ENCODE measurements at places on chromosomes 4 and X.

DNA sequence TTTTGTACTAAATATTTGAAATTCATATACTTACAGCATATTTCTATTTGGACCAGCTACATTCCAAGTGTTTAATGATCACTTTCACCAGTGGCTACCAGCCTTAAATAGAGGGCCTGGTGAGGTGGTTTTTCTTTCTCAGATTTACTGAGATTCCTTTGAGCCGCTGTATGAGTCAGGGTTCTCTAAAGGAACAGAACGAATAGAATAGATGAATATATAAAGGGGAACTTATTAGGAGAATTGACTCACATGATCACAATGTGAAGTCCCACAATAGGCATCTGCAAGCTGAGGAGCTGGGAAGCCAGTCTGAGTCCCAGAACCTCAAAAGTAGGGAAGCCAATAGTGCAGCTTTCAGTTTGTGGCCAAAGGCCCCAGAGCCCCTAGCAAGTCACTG, 146.2 kb upstream of the TLL1 start:
- no peak for DNase-seq

- no peak for DNase-seq
Measured at GRCh38 chr4:21374641-21375368, 573.8 kb downstream of the KCNIP4 start.

GRCh38 chr4:10007793-10008608, 13.3 kb downstream of the SLC2A9 start:
- no peak for DNase-seq

DNA sequence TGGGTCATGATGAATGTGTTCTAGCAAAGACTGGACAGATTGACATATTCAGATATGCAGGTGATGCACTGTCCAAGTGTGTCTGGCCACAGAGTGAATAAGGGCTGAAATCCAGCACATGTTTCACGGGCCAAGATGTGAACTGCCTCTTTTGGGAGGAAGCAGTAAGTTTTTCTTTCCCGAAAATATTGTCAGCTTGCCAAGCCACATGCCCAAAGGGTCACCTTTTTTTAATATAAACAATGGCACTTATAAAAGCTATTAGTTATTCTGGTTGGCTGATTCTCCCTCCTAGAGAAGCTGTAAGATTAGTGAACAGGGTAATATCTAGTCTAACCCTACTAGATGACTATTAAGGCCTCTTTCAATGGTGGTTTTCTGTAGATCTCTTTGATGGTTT, 1.5 kb upstream of the EDNRA start:
- no peak for DNase-seq

- no peak for DNase-seq
Measured at GRCh38 chr4:80043541-80043940, 29.5 kb downstream of the ANTXR2 start.

- DNase-seq = no peak
Measured at GRCh38 chr4:56708146-56708545, 27.1 kb upstream of the HOPX start.

GRCh38 chrX:66162331-66162822, 1.7 kb upstream of the HEPH start:
- DNase-seq = no peak

DNA sequence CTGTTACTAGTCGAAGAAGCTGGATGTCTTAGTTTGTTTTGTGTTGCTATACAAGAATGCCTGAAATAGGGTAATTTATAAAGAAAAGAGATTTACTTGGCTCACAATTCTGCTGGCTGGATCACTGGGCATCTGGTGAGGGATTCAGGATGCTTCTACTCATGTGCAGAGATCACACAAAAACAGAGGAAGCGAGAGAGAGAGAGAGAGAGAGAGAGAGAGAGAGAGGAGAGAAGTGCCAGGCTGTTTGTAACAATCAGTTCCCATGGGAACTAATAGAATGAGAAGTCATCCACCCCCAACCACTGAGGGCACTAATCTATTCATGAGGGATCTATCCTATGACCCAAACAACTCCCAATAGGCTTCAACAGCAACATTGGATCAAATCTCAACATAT, 66.2 kb upstream of the FAM9A start:
- no peak for DNase-seq

DNA sequence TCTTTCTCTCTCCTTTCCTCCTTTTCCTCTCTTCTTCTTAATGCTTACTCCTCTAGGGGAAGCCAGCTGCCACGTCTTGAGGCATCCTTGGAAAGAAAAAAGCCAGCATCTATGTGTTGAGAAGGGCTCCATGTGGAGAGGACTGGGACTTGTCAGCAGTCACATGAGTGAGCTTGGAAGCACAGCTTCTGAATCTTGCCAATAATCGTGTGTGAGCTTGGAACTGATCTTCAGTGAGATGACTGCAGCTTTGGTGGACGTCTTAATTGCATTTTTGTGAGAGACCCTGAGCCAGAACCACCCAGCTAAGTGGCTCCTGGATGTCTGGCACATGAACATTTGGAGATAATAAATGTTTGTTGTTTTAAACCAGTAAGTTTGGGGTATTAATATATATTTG, 371.7 kb downstream of the SLITRK2 start:
- no peak for DNase-seq

GRCh38 chrX:14920196-14920595, 47.0 kb downstream of the MOSPD2 start:
- DNase-seq = no peak

- DNase-seq = peak; percentile 65
Measured at GRCh38 chrX:1649621-1650020, 34.8 kb downstream of the ASMT start.

- DNase-seq = no peak
Measured at GRCh38 chrX:20437683-20438082, 171.0 kb upstream of the RPS6KA3 start.

GRCh38 chr4:54017308-54017707, 47.1 kb downstream of the CHIC2 start:
- DNase-seq = no peak

DNA sequence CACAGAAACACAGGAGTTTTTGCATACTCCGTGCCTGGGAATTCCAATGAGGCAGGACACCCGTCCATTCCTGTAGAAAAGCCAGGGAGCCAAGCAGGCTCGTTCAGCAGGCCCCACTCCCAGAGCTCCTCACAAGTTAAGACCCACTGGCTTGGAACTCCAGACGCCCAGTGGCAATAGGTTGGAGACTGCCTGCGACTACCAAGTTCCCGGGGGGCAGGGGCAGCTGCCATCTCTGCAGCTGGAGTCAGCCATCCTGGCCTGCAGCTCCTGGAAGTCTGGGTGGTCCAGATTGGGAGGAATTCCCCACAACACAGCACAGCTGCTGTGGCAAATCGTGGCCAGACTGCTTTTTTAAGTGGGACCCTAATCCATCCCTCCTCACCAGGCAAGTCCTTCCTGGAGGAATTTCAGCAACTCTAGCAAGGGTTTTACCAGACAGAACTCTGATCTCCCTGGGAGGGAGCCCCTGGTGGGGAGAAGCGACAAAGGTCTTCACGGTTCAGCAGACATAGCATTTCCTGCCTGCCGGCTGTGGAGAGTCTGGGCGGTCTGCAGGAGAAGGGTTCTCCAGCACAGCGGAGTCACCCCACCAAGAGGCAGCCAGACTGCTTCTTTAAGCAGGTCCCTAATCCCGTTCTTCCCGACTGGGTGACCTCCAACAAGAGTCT, 231.9 kb downstream of the STPG2 start:
- peak; percentile 9 for DNase-seq

GRCh38 chr4:45215976-45216542, 489.7 kb upstream of the GNPDA2 start:
- DNase-seq = no peak

DNA sequence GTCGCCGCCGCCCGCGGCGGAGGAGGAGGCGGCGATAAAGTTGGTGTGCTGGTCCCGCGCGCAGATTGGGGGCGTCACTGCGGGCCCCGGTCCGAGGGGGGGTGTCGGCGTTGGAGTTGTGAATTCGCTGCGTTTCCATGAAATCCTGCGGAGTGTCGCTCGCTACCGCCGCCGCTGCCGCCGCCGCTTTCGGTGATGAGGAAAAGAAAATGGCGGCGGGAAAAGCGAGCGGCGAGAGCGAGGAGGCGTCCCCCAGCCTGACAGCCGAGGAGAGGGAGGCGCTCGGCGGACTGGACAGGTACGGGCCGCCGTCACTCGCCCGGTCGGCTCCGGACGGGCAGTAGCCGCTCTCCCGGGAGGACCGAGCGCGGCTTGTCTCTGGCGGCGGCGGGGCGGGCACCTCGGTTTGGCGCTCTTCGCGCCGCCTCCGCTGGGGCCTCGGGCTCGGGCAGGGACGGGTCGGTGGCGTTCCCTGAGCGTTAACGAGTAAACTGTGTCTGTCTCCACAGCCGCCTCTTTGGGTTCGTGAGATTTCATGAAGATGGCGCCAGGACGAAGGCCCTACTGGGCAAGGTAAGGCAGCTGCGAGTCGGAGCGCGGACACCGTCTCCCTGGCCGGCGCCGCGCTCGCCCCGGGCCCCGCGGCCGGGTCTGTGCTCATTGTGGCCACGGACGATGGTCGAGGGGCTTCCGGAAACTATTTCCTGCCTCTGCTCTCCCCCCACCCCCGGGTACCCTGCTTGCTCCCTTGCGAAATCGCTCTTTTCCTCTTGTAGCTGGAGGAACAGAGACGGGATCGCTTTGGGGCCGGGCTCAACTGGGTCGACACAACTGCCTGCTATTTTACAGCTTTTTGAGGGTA, 658 bp downstream of the KDM6A start:
- DNase-seq = peak; percentile 14

GRCh38 chr4:141215030-141215429, 5.7 kb upstream of the ZNF330 start:
- DNase-seq = no peak

All from iPS-NIHi11 (cell line).